Activated naive CD4-positive, alpha-beta T cell treated with anti-CD3 and anti-CD28 coated beads, Interleukin-2, amount 10 ng/mL, durations not matched to agents 7 days and 5 days (primary cell): ENCODE measurements at places on chromosomes 6 and 20.

DNA sequence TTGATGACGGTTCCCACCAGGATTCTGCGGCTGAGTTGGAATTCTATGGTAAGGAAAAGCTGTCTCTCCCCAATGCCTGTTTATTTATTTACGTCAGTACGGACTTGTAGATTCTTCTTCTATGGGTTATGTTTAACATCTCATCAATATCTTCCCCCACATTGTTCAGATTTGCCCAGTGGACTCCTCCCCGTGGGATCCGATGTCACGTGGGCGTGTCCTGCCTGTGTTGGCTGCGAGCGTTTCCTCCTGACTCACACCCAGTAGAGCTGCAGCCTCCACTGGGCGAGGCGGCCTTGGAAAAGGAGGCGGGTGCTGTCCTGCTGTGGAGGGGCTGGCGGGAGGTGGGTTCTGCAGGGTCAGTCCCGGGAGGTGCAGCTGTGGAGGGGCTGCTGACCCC lies 46.8 kb upstream of the SLCO4A1 start:
- no peak overlapping the region for H3K4me3 ChIP-seq
- H3K27ac ChIP-seq = no peak overlapping the region
- peak; percentile 34 for DNase-seq

DNA sequence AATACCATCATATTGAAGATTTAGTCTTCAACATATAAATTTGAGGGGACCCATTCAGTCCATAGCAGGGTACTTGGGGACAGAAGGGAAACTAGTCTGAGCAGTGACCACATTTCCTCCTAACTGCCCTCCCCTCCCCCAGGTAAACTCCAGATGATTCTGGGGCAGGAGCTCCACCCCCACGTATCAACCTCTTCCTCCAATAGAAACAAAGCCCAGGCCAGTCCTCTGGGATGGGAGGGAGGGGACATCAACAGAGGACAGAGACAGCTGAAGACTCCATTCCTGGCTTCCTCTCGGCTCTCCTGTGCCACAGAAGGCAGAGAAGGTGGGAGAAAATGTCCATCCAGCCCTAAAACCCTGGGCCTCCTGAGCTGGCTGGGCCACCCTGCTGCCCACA lies 85.0 kb upstream of the TOP1 start:
- no peaks in the 10 kb centered on the region for H3K4me1 ChIP-seq
- DNase-seq = no peak
- H3K27ac ChIP-seq = no peak overlapping the region
- H3K36me3 ChIP-seq = no peaks in the 10 kb centered on the region
- peaks cover 15% of the 10 kb centered on the region for H3K27me3 ChIP-seq
- H3K4me3 ChIP-seq = no peak overlapping the region

- no peak for DNase-seq
- H3K27ac ChIP-seq = no peak overlapping the region
- no peaks in the 10 kb centered on the region for H3K4me1 ChIP-seq
- no peaks in the 10 kb centered on the region for H3K27me3 ChIP-seq
- H3K36me3 ChIP-seq = no peaks in the 10 kb centered on the region
Measured at GRCh38 chr20:13960525-13960924, 29.9 kb downstream of the SEL1L2 start.

DNA sequence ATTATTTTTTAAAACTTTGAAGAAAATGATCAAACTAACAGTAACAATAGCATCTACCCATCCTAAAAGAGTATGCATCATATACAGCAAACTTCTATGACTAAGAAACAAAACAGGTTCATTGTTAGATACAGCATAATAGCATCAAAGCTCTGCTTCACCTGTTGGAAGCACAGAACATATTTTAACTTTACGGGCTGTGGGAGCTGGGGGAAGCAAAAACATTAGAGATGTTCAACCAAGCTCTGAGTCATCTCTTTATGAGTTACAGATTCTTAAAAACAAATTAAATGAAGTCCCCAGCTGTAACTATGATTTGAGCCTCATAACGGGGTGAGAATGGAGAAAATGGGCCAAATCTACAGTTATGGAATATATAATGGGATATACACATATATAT lies 63.4 kb downstream of the SYNE1 start:
- H3K36me3 ChIP-seq = no peaks in the 10 kb centered on the region
- no peak overlapping the region for H3K27ac ChIP-seq
- no peak overlapping the region for H3K4me3 ChIP-seq
- H3K4me1 ChIP-seq = no peaks in the 10 kb centered on the region
- no peaks in the 10 kb centered on the region for H3K27me3 ChIP-seq
